ENCODE measurements at places on chromosomes 4 and X.

- no peak for DNase-seq
Observed at GRCh38 chr4:13160920-13161319, 323.2 kb downstream of the RAB28 start.

DNA sequence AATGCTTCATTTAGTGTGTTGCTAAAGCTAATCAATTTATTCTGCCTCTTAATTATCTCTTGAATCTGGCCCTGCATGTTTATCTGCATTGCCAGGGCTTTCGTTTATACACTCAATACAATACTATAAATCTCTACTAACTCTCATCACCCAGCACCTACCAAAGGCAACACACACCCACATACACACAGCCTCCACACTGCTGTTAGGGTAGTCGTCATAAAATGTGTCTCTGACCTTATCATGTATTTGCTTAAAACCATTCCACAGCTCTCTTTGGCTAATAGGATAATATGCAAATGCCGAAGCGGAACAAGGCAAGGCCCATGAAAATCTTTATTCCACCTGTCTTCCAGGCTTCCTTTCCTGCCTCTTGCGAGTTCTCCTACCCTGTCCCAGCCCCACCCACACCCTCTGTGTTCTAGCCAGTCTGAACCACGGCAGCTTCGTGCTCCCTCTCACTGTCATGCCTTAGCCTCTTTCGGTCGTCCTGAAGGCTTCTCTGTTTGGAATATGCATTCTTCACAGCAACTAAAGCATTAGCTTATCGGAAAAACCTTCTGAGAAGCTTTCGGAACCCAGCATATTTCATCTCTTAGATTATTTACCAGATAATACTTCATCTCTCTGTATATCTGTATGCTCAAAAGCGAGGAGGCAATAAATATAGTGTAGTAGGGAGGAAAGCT, 333.5 kb downstream of the TENM3 start:
- no peak for DNase-seq

- peak; percentile 5 for DNase-seq
Observed at GRCh38 chr4:109444182-109444844, 10.7 kb downstream of the SEC24B start.

DNA sequence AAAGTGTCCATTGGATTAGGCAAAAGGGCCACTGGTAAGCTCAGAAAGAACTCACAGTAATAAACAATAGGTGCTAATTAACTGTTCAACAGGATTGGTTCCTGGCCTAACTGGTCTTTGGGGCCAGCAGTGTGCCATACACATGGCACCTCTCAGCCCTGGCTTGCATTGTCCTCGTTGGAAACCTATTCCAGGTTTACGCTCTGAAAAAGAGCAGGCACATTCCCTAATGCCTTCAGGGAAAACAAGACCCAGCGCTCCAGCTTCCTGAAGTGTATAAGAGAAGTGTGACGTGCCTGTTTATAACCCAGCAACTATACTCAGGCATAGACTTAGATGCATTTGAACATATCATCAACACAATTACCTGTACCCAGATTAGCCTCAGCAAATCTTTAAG, 51.9 kb upstream of the RBM47 start:
- no peak for DNase-seq

- peak; percentile 46 for DNase-seq
Observed at GRCh38 chrX:24294619-24295018, 19.2 kb downstream of the SUPT20HL2 start.

DNA sequence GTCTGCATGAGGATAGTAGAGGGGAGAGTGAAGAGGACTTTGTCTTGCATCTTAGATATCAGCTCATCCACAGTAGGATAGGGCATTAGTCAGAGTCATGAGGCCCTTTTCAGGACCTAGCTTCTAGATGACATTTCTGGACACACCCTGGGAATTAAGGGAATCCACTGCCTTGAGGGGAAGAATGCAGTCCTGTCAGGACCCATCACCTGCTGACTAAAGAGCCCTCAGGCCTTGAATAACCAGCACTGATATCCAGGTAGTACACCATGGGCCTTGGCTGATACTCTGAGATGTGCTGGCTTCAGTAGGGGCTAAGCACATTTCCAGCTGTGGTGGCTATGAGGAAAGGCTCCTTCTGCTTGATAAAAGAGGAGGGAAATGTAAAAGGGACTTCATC, 134.4 kb downstream of the EDA2R start:
- DNase-seq: no peak

- no peak for DNase-seq
Observed at GRCh38 chr4:153113061-153113837, 91.0 kb upstream of the TRIM2 start.

- no peak for DNase-seq
Observed at GRCh38 chr4:168177546-168178149, 85.3 kb downstream of the ANXA10 start.

DNA sequence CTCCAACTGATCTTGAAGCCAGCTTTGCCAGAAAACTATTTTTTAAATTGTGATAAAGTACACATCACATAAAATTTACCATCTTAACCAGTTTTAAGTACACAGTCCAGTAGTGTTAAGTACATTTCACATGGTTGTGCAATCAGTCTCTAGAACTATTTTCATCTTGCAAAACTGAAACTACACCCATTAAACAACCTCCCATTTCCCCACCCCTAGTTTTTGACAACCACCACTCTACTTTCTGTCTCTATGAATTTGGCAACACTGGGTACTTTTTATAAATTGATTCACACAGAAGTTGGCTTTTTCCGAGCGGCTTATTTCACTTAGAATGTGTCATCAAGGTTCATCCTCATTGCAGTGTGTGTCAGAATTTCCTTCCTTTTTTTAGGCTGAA, 31.0 kb downstream of the TRPC5 start:
- DNase-seq: no peak

- no peak for DNase-seq
Observed at GRCh38 chr4:23775694-23776093, 114.2 kb downstream of the PPARGC1A start.

GRCh38 chr4:185470501-185471195, 885 bp downstream of the CCDC110 start:
- DNase-seq: no peak

DNA sequence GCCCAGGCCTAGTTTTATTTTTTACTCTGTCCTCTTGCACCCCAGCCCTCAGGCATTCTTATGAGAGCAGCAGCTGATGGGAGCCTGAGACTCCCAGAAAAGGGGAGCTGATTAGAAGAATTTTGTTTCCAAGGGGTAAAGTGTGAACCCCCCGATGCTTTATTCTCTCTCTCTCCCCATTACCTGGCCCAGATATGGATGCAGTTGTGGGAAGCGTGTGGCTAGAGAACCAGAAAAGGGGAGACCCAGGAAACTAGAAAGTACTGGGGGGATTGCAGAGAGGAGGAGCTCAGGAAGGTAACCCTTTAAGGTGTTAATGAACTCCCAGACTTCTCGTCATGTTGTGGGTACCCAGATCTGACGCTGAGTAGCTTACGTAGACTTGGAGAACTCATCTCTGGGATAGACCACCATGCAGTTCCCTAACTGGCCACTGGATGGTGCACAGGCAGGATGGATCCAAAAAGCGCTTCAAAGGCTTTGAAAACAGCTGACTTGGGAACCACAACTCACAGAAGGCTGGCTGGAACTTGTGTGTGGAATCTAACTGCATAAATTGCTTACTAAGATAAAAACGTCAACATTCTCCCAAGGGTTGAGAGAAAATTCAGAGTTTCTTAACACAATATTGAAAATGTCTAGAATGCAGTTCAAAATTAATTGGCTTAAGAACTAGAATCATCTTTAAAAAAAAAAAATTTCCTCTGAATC, 64.7 kb downstream of the TBC1D14 start:
- DNase-seq: peak; percentile 93

- no peak for DNase-seq
Observed at GRCh38 chrX:150533863-150534262, 34.6 kb upstream of the MTM1 start.

DNA sequence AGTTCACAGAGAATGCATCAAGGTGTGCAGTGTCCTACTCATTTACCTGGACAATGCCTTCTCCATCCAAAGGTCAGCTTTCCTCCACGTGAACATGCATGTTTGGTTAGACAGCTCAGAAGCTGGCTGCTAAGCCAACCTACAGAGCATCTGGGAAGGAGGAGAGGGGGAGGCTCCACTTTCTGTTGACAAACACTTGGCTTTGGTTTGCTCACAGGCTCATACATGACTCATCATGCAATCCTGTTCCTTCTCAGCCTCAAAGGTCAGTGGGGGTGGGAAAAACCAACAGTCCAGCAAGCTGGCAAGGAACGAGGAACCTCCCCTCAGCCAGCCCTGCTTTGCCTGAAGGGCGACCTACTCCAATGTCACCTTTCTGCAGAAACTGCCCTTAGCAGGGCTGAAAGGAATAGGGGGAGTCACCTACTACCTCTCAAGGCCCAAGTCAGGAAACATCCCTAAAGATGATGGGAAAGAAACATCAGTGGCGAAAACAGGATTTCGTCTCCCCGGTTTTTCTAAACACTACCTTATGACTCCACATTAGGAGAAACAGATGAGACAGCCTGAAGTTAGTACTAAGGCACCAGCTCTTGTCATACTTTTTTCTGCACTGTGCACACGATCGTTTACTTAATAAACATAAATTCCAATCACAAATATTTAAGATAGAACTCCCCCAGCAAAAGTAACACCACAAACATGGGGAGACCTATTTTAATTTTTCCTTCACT, 37.9 kb downstream of the RELL1 start:
- peak; percentile 83 for DNase-seq

DNA sequence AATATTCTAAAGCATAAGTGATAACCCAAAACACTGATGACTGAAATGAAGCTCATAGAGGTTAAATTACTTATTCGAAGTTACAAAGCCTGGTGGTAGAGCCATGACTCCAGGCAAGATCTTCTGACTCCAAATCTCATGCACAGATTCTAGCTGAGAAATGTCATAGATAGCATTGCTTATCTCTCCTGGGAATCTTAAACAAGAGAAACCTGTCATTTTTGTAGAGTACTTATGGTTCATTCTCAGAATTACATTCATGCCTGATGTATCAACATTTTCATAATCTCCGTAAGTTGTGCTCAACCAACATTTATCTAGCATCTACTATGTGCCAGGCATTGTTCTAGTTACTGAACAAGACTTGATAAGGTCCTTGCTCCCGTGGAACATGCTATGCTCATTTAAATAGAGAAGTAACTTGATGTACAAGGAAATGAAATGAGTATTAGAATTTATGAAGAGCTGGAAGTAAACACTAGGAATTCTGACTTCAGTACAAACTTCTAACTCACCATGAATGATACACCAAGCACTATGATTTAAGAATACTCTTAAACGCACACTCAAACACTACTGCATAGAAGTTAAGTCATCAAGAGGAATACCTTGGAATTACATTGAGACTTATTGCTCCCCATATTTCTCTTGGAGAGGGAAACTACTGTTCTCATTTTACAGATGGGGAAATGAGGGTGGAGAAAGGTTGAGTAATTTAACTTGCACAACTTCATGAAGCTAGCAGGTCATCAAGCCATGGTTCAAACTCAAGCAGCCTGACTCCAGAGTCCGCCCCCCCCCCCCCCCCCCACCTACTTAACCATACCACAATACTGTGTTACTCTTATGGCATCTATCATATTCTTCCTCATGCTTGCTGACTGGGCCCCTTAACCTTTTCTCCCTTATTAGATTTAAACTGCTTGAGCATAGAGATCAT, 45.4 kb downstream of the MBNL3 start:
- no peak for DNase-seq

DNA sequence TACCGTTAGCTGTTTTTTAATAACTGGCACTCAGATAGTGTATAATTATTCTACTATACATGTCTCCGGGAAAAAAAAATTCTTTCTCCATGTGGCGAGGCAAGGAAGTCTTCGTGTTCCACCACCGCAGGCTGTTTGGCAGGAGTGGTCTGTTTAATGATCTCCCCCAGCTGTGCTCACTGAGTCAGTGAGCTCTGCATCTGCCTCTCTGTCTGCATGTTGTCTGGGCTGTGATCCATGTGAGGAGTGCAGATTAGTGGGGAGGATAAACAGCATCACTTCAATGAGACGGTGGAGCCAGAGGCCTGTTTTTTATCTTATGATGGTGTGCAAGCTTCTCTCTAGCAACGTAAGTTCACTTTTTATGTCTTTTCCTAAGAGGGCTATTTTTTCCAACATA, 69.8 kb downstream of the RPS3A start:
- no peak for DNase-seq

GRCh38 chr4:181959121-181959520, 284.1 kb upstream of the TENM3 start:
- DNase-seq: no peak

- DNase-seq: no peak
Observed at GRCh38 chr4:61583696-61584095, 383.6 kb downstream of the ADGRL3 start.

- DNase-seq: peak; percentile 57
Observed at GRCh38 chr4:107740381-107740780, 20.3 kb upstream of the PAPSS1 start.

- peak; percentile 87 for DNase-seq
Observed at GRCh38 chr4:104941661-104942062, 205.0 kb upstream of the TET2 start.

- DNase-seq: no peak
Observed at GRCh38 chr4:7155590-7156071, 36.7 kb upstream of the SORCS2 start.

DNA sequence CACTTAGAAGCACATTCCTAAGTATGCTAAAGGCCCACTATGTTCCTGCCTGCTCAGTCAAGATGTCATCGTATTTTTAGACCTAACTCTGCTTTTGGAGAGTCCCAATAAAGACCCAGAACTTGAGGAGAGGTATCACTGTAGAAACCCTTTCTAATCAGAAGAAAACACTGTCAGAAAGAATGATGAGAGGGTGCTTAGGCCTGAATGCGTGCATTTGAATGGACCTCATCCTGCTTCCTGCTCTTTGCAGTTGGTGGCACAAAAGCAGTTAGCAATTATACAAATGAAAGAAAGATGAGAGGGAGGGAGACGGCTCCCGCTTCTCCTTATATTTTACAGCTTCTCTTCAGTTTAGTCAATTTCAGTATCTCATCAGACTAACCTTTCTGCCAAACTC, 987.2 kb downstream of the CCSER1 start:
- no peak for DNase-seq

All from SK-MEL-5 (cell line).